ENCODE measurements at places on chromosomes 5 and 9.

DNA sequence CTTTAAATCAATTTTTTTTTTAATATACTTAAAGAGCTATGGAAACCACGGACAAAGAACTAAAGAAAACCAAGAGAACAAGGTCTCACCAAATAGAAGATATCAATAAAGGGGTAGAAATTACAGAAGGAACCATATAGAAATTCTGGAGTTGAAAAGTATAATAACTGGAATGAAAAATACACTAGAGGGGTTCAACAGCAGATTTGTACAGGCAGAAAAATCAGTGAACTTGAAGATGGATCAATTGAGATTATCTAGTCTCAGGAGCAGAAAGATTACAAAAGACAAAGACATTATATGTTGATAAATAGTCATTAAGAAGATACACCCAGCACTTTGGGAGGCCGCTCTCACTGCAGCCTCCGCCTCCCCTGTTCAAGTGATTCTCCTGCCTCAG, 56.1 kb downstream of the GAPVD1 start:
- no peak for DNase-seq

GRCh38 chr9:129987941-129988340, 55.0 kb downstream of the FNBP1 start:
- DNase-seq = no peak

DNA sequence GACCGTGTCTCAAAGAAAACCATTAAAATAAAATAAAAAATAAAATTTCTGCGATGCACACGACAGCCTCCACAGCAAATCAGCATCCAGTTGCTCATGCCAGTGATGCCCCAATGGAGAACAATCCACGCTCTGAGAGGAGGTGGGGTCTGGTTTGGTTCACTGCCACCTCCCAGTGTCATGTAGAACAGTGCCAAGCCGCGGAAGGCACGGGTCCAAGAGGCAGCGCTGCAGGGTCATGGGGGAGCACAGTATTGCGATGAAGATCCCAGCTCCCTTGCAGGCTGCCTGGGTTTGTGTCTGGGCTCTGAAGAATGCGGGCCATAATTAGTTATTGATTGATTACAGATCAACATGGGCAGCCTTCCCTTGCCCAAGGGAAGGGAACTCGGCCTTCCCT, 6.1 kb upstream of the CACFD1 start:
- no peak for DNase-seq

DNA sequence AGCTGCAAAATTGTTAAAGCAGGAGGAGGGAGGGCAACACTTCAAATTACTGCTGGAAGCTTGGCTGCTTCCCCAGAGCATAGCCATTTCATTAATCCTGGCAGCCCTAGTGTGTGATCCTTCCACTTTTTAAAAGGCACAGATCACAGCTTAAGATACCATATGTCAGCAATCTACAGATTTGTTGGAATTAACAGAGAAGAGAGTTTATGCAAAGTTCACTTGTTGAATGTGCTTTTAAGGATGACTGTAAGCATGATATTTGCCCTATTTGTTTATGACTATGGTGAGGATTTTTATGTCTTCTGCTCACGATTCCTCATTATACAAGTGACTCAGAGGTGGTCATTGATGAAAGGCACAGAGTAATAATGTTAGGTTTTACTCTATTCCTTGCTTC, 156.0 kb upstream of the CDKN2B start:
- DNase-seq = no peak

DNA sequence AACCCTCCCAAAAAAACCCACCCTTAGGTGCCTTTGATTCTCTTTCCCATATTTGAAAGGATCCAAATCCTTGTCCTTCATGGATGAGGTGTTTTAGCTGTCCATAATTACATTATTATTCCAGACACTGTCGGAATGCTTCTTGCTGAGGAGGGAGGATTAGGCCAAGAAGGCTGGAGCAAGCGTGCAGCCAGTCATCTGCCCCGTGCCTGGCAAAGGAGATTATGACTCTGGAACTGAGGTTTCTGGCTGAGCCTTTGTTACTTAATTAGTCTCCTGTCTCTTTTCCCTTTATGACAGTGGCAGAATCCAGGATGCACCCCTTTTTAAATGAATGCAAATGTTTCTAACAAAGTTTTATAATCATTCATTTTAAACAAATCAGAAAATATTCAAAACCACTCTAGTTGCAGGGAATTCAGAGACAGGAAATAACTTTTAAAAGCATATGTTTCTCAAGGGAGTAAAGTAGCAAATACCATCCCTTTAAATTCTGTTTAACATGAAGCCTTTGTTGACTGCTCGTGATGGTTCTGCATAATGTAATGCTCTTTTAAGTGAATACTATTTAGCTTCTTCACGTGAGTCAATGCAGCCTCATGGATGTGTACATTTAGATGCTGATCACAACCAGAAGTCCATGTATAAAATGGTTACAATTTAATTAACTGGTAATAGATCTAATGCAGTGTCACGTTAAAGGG, 69.8 kb downstream of the GALNT10 start:
- DNase-seq = no peak

GRCh38 chr5:53326424-53327153, 153.8 kb upstream of the FST start:
- no peak for DNase-seq

GRCh38 chr5:42950456-42951292, 89.4 kb downstream of the ANXA2R start:
- peak; percentile 65 for DNase-seq

DNA sequence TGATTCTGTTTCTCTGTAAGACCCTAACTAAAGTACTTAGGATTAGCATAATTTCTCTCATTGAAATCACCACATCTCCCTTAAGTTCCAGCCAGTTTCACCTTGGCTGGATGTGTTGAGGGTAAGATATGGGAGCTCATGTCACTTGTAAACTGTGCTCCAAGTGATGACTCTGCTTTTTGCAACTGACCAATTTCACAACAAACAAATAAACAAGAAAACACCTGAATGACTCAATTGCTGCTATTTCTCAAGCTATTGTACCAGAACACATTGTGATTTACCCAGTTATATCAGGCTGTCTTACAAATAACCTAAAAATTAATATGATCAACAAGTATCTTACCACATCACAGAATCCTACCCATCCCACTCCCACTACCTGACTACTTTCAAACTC, 379.1 kb upstream of the KIF2A start:
- DNase-seq = no peak

DNA sequence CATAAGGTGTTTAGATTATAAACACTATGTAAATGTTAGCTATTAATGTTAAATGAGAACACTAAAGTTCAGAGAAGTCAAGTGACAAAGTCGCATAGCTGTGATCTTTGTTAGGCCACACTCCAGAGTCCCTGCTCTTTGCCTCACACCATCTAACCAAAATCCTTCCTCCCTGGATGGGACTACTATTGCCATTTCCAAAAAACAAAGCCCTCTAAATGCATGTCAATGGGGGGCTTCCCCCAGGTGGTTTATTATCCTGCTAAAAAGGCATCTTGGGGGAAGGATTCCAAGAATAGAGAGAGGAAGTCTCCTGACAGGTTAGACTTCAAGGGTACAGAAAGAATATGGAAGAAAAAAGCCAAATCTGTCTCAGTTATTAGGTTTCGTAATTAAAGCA, 10.4 kb downstream of the NR6A1 start:
- no peak for DNase-seq

- no peak for DNase-seq
Measured at GRCh38 chr5:141680178-141680577, 1.9 kb downstream of the ARAP3 start.

DNA sequence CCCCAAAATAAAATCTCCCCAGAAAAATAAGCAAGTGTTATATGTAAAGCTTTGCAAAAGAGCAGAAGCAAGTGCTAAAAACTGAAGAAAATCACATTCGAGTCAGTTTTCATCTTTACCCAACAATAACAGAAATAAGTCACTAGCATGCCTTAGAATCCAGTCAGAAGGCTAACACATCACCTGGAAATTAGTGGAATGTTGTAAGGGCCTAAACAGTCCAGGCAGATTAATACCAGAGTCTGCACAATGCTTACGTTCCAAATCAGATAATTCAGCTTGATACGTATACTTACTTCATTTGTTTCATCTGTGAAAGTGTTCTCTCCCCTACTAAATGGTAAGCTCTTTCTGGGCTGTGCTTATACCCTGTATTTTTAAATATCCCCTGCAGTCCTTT, 42.7 kb downstream of the SUSD1 start:
- DNase-seq = no peak

Data from stimulated activated CD4-positive, alpha-beta T cell treated with anti-CD3 and anti-CD28 coated beads, TNF-alpha, amount 100 ng/mL, for 48 hours (primary cell).